ENCODE measurements at places on chromosomes 2 and 18.

DNA sequence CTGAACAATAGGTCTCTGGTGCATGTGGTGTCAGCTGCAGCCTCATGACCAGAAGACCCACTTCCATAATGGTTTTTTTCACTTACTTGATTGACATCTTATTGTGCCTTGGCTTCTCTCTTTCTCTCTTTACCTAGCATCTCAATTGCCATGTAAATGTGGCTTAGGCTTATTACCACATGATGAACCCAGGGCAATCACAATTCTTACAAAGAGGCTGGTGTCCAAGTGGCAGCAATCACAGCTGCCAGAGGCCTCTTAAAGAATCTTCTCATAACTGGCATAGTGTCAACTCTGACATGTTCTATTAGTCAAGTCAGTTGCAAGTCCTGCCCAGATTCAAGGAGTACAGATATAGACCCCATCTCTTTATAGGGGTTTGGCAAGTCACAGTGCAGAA is 1224.8 kb downstream of the SUCLG1 start:
- no peak for DNase-seq

DNA sequence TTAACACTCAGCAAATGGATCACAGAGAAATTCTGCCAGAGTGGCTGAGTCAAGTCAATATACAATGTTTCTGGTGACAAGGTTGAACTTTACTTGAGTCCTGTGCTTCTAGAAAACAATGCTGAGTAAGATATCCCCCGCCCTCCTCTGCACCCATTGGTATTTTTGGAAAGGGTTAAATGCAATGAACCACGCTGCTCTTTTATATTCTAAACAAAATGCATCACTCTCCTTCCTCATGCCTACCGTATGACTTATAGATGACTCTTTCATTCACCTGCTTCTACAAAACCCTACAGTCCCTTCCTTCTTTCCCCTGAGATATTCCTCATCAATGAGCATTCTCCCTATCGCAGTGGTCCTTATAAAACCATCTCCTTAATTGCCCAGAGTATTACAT is 168.8 kb downstream of the TXNL1 start:
- no peak for DNase-seq

DNA sequence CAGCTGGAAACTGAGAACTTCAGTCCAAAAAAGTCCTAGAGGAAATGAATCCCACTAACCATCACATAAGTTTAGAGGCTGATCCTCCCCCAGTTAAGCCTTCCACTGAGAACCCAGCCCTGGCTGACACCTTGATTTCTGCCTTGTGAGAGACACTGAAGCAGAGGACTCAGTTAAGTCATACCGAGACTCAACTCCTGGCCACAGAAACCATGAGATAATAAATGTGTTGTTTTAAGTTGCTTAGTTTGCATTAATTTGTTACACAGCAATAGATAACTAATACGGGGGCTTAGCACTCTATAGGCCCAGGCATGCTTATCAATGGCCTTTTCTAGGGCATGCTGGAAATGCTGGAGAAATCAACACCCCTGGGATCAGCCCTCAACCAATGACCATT is 3.4 kb upstream of the ADD2 start:
- no peak for DNase-seq

GRCh38 chr2:66562304-66562685 is 127.4 kb downstream of the MEIS1 start:
- DNase-seq = no peak

GRCh38 chr18:67509741-67510391 is 6.7 kb downstream of the DSEL start:
- peak; percentile 74 for DNase-seq

DNA sequence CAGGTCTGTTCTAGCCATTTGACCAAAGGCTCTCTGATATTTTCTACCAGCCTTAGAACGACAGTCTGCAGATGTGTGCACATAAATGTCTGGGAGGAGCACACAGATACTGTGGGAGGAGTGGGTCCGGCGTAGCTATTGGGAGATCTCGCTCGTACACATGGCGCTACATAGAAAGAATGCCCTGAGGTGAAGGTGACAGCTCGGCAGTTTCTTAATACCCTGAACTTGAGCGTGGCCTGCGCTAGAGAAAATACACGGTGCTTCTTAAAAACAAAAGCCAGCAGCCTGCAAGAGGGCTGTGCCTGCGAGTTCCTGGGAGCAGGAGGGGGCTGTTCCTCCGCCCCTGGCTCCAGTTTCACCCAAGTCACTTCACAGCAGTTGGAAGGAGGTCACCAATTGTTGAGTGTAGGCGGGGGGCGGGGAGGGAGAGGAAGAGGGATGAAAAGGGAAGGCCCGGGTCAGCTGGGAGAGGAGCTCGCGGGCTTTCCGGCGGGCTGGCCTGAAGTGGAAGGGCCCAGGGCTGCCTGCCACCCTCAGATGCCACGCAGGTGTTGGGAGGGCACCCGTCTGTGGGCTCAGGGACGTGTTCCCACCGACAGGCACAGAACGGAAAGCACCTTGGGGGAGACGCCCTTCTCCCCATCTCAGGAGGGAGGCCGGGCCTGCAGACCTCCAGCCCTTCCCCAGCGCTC is 124.7 kb upstream of the ZNF516 start:
- DNase-seq = peak; percentile 60

- no peak for DNase-seq
Observed at GRCh38 chr18:31269566-31269965, 48.4 kb upstream of the DSG1 start.

DNA sequence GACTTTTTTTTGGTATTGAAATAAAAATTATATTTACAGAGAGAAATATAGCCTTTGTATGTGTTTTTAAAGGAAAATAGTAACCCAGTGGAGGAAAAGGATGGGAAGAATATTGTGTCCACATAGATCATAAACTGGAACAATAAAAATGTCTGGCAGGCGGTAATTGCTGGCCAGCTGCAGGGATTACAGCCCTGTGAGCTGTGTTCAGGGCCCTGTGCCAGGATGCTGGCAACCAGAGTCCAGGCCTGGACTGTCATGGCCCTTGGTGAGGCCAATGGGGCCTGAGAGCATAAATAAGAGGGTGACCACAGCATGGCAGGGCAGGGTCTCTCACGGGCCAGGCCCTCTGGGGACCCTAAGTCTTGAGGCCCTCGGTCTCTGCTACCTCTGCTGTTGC is 171.2 kb downstream of the ACOXL start:
- no peak for DNase-seq

GRCh38 chr2:231460073-231460835 is 4.0 kb downstream of the NCL start:
- DNase-seq = no peak

GRCh38 chr2:240875228-240876034 is 6.8 kb downstream of the AGXT start:
- no peak for DNase-seq

GRCh38 chr2:127155947-127156346 is 49.0 kb upstream of the BIN1 start:
- peak; percentile 65 for DNase-seq

DNA sequence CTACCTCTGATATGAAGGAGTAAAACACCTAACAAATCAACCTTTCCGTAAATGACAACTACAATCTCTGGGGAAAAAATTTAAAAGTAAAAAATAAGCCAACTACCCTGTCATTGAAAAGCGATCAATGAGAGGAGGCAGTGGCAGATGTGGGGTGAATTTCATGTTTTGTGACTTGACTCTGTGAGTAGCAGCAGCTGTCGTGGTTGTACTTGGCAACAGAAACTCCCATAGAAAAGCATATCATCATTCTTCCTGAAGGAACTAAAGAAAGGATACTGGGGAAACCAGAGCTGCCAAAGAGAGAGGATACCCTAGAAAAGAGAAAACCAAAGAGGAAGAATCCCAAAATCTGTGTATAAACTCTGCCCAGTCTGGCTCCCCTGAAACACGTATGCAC is 236.4 kb downstream of the TNS1 start:
- DNase-seq = no peak

DNA sequence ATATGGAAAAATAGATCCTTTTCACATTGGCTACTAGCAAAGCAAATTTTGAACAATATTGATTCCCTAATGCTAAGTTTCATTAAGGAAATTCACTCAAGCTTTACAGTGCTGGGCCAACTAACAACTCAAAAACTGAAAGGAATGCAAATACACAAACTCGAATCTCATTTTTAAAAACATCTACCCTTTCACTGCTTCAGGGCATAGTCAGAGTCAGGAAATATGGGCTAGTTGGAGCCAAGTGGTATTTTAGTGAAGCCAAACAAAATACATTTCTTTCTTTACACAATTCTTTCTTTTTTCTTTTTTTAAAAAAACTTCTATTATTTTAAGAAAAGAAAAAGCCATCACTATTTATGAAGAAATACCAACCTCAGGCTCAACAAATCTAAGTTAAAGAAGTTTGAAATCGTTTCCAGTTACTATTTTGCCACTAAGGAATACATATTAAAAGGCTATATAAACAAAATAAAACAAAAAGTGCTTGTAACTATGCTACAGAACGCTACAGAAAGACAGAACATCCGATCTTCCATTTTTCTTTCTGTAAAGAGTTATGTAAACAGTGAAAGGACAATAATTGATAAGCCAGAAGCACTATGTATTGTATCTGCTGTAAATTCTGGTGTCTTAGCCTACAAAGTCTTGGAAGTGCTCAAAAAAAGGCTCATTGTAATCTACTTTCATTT is 113.6 kb upstream of the STK17B start:
- peak; percentile 24 for DNase-seq

DNA sequence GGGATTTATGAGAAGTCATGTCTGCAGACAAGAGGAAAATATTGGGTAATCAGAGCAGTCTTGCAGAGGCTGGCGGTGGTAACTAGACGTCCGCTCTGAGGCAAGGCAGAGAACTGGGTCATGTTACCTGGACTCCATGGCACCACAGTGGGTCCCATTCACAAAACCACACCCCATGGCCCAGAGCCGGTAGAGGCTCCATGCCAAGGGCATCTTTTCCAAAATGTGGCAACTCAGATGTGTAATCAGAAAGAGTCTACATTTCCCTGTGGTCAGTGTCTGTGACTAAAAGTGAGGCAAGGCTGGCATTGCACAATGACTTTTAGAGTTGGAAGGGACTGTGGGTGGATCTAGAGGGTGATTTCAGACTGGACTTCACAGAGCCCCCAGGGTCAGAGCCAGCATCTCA is 113.1 kb downstream of the MREG start:
- peak; percentile 89 for DNase-seq

DNA sequence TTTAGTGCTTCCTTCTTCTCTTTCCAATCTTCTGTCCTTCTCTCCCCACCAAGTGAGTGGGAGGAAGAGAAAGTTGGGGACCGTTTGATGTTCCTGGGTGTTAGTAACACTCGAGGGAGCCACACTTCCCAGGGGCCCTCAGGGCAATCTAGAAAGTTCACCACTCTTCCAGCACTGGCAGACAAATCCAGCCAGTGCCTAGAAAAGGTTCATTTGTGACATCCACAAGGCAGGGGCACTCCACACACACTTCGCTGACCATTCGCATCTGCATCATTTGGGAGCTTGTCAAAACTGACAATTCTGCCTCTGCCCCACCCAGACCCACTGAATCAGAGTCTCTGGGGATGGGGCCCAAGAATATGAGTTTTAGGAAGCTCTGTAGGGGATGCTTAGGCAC is 86.8 kb upstream of the ST3GAL5 start:
- no peak for DNase-seq

- DNase-seq = no peak
Observed at GRCh38 chr2:82320296-82320695, 2015.7 kb upstream of the LRRTM1 start.

- DNase-seq = no peak
Observed at GRCh38 chr2:75705921-75706320, 4.8 kb downstream of the GCFC2 start.

DNA sequence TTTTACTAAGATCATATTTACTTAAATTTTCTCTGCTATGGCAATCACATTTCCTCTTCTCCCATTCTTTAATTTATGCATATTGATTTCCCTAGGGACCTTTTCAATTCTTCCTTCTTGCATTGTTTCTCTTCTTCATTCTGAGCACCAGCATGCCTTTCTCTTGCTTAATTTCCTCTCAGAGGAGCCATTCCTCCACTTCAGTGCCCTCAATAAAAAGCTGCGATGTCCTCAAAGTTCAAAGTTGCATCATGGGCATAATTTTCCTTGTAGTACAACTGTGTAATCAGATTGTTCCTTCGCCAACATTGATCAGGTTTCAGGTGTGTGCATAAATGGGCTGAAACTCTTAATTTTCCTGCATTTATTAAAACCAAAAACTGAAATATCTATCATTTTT is 21.8 kb upstream of the CD226 start:
- DNase-seq = peak; percentile 58

DNA sequence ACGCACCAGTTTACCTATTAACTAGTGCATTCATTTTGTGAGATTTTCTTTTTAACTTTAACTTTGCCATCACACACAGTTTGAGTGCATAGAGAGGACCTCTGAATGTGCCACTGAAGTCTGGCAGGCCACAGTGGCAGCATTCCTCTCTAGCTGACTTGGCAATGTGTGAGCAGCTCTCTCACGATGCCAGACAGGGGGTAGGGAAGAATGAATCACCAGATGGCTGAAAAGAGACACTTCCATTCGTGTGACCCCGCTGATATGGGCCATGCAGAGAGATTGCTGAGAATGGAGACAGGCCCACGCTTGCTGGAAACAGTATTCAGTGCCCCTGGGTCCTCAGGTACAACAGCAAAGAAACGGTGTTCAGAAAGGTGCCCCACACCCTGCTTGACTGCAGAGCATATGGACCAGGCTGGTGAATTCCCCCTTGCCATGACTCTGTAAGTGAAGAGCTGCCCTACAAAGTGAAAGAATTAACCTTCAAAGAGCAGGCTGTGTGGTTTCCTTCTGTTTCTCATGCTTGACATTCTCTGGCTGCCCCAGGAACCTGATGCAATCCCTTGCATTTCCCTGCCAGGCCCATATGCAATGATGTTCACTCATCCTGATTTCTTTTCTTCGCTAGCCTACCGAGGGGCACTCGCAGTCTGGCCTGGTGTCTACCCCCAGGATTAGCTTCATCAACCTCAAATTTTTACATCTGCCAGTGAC is 236.1 kb downstream of the CDH20 start:
- DNase-seq = peak; percentile 81

DNA sequence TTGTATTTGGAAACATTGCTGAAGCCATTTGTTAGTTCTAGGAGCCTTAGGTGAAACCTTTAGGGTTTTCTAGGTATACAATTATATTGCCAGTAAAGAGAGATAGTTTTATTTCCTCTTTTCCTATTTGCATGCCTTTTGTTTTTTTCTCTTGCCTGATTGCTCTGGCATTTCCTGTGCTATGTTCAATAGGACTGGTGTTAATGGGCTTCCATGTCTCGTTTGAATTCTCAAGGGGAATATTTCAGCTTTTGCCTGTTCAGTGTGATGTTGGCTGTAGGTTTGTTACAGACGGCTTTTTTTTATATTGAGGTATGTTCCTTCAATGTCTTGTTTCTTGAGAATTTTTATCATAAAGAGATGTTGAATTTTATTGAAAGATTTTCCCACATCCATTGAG is 1054.9 kb upstream of the NXPH2 start:
- DNase-seq = no peak

All from cardiac fibroblast (primary cell).